ENCODE measurements at places on chromosomes 16 and 17. TPM values are rescaled to one million over a fixed set of nuclear protein-coding genes. Genes with fewer than 3 reads are reported as not detected.

Gene KRTAP3-1
- total RNA-seq: not detected

DNA sequence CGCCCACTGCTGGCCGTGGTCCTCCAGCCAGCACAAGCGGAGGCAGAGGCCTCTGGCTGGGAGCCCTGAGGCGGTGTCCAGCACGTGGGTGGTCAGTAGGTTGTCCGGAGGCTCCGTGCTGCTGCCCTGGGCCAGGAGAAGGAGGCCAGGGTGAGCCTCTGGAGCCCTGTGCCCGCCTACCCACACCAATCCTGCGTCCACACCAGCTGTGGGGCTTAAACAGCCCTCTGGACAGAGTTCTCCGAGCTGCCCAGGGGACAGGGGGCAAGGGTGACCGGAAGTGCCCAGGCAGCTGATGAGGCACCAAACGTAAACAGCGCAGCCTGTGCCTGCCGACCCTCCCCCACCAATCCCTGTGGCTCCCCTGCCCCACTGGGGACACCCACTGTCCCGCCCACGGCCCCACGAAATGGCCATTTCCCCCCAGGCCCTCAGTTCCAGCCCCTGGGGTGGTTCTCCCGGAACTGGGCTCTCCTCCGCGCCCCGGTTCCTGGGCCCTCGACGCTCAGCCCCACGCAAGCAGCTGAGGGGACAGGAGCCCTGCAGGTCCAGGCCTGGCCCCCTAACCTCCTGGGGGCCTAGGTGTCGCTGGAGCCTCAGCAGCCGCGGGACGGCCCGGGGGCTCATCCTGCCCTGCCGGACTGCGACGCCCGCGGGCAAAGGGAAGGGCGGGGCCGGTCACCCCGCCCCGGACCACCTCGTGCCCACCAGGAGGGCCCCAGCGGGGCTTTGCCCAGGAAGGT lies 27.9 kb upstream of the DBNDD1 start:
- DNase-seq: peak; percentile 71

Gene CDH13
- total RNA-seq: 0.44 TPM

GRCh38 chr16:19559242-19559910 lies 3.9 kb downstream of the VPS35L start:
- peak; percentile 16 for DNase-seq

Gene NACA2
- not detected for total RNA-seq

Gene RUNDC3A
- 4.2 TPM for total RNA-seq

Gene FSCN2
- total RNA-seq: 11.1 TPM

GRCh38 chr17:2723505-2723996 lies 12.0 kb upstream of the CLUH start:
- DNase-seq: no peak

Data from pancreas (tissue), 10 donors.